ENCODE measurements at places on chromosomes 3 and 15.

GRCh38 chr3:16647668-16648067 lies 42.4 kb upstream of the DAZL start:
- DNase-seq: no peak

- DNase-seq: no peak
Observed at GRCh38 chr3:28250999-28251398, 9.6 kb downstream of the CMC1 start.

- no peak for DNase-seq
Observed at GRCh38 chr15:42727750-42728381, 9.1 kb downstream of the CDAN1 start.

- no peak for DNase-seq
Observed at GRCh38 chr3:112308151-112308911, 14.3 kb upstream of the SLC9C1 start.

Measured in stimulated activated CD4-positive, alpha-beta T cell treated with anti-CD3 and anti-CD28 coated beads, Interleukin-15, amount 100 ng/mL, for 1 hour (primary cell).